Stimulated activated CD8-positive, alpha-beta memory T cell treated with anti-CD3 and anti-CD28 coated beads, Interleukin-4, amount 100 ng/mL, for 24 hours (primary cell): ENCODE measurements at places on chromosomes 11 and 22.

DNA sequence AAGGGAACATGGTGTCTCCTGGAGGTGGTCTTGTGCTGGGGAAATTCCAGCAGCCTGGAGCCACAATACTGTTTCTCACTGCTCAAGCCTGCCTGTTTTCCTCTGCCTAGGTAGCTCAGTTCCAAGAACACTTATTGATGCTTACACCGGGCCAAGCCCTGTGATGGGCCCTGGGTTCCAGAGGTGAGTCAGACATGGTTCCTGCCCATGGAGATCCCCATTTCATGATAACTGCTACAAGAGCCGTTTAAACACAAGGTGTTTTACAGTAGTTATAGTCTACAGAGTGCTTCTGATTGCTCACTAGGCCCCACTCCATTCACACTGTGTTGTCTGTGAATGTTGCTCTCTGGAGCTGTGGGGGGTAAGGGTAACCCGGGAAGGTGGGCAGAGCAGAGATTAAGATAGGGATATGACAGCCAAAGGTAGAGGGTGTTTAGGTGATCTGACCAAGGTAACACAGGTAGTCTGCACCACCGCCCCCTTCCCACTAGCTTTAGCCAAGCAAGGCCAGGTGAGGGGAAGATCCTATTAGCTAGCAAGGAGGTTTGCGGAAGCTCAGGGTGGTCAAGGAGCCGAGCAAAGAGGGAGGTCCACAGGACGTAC is 696 bp upstream of the MICAL2 start:
- no peak for DNase-seq

GRCh38 chr11:66716996-66717395 is 12.0 kb downstream of the SPTBN2 start:
- no peak for DNase-seq

GRCh38 chr11:17506314-17506713 is 29.7 kb upstream of the ABCC8 start:
- no peak for DNase-seq

GRCh38 chr11:35850191-35850590 is 93.7 kb upstream of the LDLRAD3 start:
- DNase-seq, result no peak

GRCh38 chr11:8792710-8793109 is 110.1 kb downstream of the RPL27A start:
- no peak for DNase-seq
